Activated CD8-positive, alpha-beta memory T cell treated with anti-CD3 and anti-CD28 coated beads, Interleukin-2, amount 10 ng/mL, durations not matched to agents 7 days and 5 days (primary cell): ENCODE measurements at places on chromosomes 13 and 19.

- DNase-seq: no peak
Measured at GRCh38 chr19:39194832-39195542, 1.8 kb upstream of the NCCRP1 start.

DNA sequence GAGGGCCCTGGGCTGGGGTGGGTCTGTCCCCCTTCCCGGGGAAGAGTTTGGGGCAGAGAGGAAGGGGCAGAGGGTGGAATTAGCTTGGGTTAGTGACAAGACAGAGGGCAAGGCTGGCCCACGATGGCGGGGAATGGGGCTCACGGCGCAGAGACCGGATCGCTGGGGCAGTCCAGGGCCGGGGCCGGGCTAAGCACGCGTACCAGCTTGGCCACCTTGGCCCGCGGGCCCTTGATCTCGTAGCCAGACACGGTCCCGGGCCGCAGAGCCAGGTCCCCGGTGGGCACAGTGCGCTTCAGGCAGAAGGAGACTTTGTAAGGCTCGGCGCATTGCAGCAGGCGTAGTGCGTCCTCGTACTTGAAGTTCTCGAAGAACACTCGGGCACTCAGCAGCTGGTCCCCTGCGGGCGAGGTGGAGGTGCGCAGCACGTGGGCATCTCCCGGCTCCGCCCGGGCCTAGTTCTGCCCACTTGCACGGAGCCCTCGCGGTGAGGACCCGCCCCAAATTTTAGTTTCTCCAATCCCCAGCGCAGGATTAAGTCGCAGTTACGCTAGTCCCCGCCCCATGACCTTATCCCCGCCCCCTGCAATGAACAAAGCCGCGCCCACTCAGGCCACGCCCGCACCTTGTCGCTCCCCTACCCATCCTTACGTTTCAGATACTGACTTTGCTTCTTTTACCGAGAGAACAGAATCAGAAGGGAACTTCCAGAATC lies 8.6 kb upstream of the HIPK4 start:
- peak; percentile 61 for DNase-seq

- no peak for DNase-seq
Measured at GRCh38 chr19:5145521-5146511, 176.9 kb downstream of the KDM4B start.

- no peak for DNase-seq
Measured at GRCh38 chr13:113545455-113545930, 39.1 kb upstream of the TFDP1 start.

GRCh38 chr13:85693889-85694511 lies 105.2 kb downstream of the SLITRK6 start:
- no peak for DNase-seq

GRCh38 chr19:30133803-30134202 lies 191.8 kb downstream of the URI1 start:
- DNase-seq: no peak

DNA sequence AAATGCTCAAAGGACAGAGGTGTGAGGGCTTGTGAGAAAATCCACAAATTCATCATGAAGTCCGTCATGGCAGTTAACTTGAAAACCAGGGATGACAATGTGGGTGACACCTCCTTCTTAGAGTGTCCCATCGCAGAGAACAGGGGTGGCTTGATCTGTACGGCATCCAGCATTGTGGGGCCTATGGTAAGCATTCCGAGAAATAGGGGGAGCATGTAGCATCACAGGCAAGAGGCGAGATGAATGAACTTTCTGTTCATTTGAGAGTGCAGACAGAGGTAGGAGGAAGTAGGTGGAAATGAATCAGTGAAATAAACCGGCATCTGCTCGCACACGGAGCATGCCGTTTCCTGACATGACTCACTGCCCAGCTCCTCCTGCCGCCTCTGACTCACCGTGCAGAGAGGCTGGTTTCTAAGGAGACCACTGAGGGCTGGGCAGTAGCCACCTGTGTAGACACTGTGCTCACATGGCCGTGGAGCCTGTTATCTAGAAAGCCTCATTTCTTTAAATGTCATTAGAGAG lies 339.0 kb downstream of the RFC3 start:
- DNase-seq: peak; percentile 84

DNA sequence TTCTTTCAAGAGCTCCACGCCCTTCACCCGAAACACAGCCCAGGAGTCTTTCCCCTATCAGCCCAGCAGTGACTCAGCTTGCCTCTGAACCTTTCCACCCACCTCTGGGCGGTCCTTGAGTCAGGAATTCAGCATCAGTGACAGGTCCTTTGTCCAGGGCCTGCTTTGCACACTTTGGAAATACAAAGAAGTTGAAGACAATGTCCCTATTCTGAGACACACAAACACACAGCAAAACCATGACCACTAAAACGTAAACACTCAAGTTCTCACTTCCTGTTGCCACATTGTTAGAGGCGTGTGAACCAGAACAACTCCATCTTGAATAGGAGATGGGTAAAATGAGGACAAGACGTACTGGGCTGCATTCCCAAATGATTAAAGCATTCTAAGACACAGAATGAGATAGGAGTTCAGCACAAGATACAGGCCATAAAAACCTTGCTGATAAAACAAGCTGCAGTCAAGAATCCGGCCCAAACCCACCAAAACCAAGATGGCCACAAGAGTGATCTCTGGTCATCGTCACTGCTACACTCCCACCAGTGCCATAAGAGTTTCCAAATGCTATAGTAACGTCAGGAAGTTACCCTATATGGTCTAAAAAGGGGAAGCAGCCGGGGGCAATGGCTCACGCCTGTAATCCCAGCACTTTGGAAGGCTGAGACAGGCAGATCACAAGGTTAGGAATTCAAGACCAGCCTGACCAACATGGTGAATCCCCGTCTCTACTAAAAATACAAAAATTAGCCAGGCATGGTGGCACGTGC lies 49.2 kb upstream of the ATP12A start:
- no peak for DNase-seq

GRCh38 chr13:40589285-40590109 lies 76.9 kb downstream of the FOXO1 start:
- no peak for DNase-seq

GRCh38 chr13:37395544-37395943 lies 203.0 kb downstream of the POSTN start:
- DNase-seq: no peak

GRCh38 chr13:80224468-80224867 lies 116.5 kb downstream of the SPRY2 start:
- DNase-seq: no peak

- no peak for DNase-seq
Measured at GRCh38 chr13:39815345-39816111, 160.1 kb downstream of the COG6 start.

DNA sequence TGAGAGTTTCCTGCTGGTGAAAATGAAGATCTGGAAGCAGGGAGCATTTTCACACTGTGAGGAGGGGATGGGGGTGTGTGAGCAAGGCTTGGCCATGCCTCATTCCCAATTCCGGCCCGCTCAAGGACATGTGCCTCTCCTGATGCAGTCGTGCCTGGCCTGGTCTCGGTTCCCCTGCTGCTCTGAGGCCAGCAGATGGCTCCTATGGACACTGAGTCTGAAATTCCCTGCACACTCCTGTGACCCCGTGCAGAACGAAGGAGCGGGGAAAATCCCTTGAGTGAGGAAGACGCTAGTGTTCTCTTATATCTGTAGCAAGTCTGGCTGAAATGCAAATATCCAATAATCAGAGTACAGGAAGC lies 363 bp upstream of the ZNF763 start:
- DNase-seq: peak; percentile 40

GRCh38 chr19:40831502-40832430 lies 18.5 kb downstream of the CYP2A6 start:
- peak; percentile 18 for DNase-seq

DNA sequence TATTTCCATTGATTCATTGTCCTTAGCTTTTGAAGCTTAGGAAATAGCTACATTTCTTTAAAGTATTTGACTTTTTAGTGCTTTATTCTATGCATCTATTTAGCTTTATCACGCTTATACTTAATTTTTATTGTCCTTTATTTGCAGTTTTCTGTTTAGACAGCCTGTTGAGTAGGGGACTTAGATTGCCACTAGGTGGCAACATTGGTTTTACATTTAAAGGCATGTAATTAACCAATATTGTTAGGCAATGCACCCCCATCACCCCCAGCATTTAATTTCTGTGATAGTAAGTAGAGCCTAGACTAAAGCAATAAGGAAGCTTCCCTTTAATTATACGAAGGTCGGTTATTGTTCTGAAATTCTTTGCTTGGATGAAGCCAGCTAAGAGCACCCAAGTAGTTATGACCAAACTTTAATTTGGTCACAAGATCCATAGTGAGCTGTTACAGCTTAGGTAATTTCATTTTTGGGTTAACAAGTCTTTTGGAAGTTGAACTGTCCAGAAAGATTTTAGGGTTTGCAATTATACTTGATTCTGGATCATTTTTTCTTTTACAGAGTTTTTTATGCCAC lies 36.5 kb downstream of the B3GLCT start:
- no peak for DNase-seq

- no peak for DNase-seq
Measured at GRCh38 chr13:78102121-78102677, 183.6 kb upstream of the EDNRB start.

DNA sequence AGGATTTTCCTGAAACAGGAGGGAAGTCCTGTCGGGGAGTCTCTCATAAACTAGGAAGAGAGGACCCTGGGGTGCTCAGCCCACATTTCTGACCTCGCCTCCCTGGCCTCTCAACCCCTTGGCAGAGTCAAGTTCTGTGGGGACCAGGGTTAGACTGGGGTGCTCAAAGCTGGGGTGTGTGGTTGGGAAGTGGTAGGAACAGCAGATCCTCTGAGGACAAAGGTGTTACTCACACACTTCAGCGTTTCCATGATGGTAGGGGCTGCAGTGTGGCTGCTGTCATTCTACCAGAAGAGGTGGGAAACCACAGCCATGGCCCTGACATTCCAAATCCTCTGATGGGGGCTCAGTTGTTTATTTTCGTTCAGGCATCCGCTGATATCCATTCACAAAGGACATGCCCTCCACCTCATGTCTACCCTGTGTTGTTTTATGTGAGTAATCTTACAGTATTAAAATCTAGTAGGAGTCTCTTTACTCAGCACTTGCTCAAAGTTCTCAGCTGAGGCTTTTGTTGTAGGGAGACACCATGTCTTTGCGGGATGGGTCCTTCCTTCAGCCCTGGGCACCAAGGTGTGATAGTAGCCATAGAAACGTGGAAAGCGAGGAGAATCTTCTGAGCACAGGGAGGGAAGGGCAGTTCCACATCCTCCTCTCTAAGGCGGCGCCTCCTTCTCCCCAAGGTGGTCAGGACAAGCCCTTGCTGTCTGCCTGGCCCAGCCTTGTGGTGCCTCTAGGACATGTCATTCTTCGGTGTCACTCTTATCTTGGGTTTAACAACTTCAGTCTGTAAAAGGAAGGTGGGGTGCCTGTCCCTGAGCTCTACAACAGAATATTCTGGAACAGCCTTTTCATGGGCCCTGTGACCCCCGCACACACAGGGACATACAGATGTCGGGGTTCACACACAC lies 1.5 kb downstream of the KIR2DL3 start:
- DNase-seq: no peak

DNA sequence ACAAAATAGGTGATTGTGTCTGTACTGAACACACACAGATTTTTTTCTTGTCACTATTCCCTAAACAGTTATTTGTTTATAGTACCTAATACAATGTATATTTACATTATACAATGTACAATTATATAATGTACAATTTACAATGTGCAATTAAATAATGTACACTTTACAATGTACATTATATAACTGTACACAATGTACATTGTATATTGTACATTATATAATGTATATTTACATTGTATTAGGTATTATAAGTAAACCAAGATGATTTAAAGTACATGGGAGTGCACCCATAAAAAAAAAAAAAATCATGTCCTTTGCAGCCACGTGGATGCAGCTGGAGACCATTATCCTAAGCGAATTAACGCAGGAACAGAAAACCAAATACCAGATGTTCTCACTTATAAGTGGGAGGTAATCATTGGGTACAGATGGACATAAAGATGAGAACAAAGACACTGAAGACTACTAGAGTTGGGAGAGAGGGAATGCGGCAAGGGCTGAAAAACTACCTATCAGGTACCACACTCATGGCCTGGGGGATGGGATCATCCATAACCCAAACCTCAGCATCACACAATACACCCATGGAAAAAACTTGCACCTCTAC lies 68.1 kb downstream of the ABCC4 start:
- no peak for DNase-seq

- no peak for DNase-seq
Measured at GRCh38 chr13:27493981-27494380, 43.6 kb upstream of the MTIF3 start.

- DNase-seq: no peak
Measured at GRCh38 chr13:33245505-33246158, 39.9 kb downstream of the STARD13 start.

DNA sequence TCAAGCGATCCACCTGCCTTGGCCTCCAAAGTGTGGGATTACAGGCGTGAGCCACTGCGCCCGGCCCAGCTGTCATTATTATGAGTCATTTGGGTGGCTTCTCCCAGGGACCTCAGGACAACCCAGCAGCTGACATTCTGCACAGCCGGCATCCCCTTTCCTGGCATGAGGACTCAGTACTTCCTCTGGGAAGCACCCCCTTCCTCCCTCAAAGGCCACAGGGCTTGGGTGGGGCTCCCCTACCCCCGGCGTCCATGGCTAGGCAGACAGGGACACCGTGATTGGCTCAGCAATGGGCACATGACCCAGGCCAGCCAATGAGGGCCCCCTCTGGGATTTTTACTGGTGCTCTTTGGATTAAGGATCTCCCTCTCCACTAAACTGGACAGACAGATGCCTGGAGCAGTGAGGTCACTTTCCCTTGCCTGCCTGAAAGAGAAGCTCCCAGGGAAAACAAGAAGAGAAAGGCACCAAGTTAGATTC lies 6.0 kb downstream of the KANK2 start:
- DNase-seq: no peak

DNA sequence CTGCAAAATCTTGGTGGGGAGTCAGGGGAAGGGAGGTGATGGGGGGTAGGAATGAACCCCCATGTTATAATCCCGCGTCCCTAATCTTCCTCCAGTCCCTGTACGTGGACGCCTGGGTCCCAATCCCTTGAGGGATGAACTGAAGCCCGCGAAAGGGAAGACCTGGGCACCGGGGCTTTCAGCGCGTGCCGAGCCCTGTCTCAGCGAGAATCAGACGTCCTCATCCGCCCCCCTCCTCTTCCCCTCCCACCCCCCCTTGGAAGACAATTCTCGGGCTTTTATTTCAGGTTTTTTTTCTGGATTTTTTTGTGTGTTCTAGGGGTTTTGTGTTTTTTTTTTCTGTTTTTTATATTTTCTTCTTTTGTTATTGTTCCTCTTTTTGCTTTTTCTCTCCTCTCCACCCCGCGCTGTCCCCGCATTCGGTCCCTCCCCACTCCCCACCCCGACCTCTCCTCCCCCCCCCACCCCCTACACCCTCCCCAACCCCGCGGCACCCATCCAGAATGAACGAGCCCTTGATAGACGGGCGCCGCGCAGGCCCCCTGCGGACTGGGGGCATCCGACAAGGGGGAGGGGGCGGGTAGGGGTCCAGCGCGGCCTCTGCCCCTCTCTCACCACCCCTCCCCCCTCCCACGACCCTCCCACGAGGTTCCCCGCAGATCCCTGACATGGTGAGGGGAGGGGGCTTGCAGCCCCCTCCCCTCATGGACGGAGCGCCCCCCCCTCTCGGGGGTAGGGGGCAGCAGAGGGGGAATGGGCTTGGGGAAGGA lies 10.3 kb downstream of the C19orf81 start:
- no peak for DNase-seq

GRCh38 chr19:55483706-55484592 lies 1.0 kb upstream of the NAT14 start:
- no peak for DNase-seq

GRCh38 chr13:33934343-33934742 lies 116.4 kb downstream of the RFC3 start:
- DNase-seq: no peak

GRCh38 chr13:111926501-111927180 lies 140.3 kb upstream of the SOX1 start:
- no peak for DNase-seq

- no peak for DNase-seq
Measured at GRCh38 chr19:5681391-5682106, 722 bp downstream of the HSD11B1L start.
